ENCODE measurements at places on chromosomes 7 and 10.

DNA sequence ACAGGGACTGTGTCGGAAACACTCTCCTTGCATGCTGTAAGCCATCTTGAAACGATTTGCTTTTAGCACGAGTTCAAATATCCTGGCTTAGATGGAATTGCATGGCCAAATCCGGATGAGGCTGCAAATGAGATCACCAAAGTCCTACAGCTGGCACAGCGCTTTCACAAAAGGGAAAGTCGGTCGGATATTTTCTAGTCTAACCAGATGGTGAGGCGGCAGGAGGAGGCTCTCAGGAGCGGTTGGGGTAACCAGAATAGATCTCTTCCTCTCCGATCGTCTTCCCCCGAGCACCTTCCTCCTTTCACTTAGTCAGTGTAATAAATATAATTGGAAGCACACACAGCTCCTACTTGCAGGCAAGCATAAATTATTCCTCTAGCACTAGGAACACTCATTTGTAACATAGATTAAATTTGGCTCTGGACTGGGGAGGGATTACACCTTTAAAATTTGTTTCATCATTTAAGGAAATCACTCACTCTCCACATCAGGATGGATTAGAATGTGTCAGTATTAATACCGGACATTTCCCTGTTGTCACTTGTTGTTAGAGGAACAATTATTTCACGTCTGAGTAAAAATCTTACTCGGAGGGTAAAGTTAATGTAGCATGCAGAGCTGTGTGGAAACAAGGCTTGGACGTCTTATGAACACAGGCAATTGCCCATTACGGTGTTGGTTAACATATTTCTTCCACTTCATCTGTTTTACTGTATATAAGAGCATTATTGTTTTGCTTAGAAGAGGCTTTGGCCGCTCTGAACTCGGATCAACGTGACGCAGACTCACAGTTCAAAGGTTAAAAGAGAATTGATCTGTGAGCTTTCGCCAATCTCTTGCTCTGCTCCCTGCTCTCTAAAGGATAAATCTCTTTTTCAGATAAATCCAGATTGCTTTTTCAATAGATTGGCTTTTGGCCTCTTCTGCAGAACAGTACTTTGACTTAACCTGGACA is 857.9 kb downstream of the TYW1 start:
- no peak for DNase-seq

DNA sequence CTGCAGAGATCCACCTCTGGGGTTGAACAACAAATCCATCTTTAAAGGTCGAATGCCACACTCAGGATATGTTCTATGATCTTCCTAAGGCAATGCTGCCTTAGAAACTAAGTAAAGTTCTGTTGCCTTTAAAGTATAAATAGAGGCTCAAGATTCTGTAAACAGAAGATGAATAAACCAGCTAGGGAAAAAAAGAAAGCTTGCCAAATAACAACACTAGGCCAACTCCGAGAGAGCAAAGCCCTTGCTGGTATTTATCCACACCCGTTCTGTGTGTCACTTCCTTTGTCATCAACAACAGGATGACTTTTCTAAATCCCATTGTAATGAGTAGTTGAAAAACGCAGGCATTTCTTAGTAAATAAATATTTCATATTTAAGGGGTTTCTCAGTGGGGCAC is 330.0 kb upstream of the GLI3 start:
- DNase-seq: no peak

DNA sequence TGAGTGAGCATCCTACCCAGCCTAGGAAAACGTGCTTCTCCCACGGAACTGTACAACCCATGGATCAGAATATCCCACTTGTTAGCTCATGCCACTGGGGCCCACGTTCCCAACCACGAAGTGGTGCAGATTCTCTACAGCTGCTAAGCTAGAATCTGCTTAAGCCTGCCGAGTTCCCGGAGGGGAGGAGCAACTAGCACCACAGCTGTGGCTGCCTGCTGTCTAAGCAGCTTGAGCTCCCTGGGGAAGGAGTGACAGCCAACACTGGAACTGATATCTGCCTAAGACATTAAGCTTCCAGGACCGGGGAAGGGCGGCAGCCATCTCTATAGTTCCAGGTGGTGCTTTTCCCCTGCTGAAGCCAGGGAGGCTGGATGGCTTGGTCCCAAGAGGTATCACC is 334.7 kb upstream of the CHRM2 start:
- no peak for DNase-seq

- DNase-seq: no peak
Observed at GRCh38 chr7:6228361-6229229, 43.8 kb downstream of the CYTH3 start.

DNA sequence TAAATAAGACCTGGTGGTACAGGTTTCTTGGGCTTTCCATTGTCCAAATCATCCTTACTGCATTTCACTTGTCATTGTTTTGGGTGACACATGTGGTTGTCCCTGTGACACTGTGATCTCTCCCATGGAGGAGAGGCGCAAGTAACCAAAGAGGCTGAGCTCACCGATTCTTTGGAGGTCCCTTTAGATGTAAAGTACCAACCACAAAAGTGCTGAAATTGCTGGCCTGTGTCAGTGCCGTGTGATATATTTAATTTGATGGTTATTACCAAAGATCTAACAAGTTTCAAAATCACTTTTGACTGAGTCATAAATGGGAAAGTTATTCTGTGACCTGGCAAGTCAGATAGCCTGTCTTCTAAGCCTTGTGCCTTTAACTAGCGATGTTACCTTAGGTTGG is 19.4 kb downstream of the MCM10 start:
- DNase-seq: no peak

DNA sequence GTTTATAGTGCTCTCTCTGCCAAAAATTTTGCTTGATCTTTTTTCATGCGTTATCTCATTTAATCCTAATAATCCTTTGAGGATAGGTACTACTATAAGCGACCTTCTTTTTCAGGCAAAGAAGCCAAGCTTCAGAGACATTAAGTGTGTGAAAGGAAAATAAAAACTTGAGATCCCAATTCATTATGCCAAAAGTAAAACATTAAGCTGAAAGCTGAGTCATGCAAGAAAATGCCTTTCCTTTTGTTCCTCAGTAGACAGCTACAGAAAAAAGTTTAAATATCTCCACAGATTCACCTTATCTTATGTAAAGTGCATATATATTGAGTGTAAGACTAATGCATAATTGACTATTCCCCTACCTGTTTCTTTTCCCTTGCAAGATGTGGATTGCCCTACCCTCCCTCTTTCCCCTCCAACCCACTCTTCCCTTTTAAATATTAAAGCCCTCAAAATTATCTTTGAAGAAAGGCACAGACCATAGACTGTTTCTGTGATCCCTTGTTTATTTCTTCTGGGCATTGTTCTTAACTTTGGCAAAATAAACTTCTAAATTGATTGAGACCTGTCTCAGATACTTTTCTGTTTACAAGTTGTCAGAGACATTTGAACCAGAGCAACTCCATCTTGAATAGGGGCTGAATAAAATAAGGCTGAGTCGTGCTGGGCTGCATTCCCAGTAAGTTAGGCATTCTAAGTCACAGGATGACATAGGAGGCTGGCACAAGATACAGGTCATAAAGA is 1139.9 kb upstream of the LRRN3 start:
- DNase-seq: no peak

- DNase-seq: no peak
Observed at GRCh38 chr7:20964281-20964918, 177.7 kb upstream of the SP8 start.

DNA sequence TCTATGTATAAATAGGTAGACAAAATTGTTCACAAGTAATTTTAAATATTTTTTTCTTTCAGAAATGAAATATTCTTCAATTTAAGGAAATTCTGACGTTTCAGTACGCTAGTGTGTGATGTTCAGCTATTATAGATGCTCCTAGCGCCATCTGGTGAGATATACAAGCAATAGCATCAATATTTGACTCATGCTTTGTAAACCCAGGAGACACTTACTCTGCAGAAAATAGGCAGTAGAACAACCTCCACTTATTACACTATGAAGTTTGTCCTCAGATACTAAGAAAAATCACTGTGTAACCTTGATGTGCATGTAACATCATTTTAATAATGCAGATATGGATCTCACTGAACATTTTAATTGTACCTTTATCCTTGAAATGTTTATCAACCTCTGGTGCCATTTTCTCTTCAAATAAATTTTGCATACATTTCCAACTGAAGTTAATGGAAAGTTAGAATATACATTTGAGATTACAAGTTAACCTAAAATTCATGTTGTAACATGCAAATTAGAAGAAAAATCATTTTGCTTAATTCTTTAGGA is 151.5 kb upstream of the FAM3C start:
- no peak for DNase-seq

GRCh38 chr7:1434165-1434718 is 25.0 kb downstream of the MICALL2 start:
- no peak for DNase-seq

DNA sequence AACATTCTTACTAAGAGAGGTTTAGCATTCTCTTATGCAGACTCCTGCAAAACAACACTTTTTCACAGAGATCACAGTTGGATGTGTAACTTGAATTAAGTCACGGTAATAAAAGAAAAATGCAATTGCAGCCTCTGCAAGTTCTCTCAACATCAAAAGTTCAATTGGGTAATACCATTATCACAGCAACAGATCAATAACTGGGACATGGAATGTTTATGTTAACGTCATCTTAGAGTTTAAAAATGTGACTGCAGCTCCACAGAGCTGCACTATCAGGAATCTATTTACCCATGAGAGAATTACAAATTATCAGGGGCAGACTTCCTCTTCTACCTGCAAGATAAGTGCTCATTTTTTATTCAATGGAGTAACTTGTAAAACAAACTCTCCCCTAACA is 86.7 kb downstream of the VSTM4 start:
- DNase-seq: no peak

GRCh38 chr7:66693331-66693730 is 47.2 kb upstream of the RABGEF1 start:
- no peak for DNase-seq

DNA sequence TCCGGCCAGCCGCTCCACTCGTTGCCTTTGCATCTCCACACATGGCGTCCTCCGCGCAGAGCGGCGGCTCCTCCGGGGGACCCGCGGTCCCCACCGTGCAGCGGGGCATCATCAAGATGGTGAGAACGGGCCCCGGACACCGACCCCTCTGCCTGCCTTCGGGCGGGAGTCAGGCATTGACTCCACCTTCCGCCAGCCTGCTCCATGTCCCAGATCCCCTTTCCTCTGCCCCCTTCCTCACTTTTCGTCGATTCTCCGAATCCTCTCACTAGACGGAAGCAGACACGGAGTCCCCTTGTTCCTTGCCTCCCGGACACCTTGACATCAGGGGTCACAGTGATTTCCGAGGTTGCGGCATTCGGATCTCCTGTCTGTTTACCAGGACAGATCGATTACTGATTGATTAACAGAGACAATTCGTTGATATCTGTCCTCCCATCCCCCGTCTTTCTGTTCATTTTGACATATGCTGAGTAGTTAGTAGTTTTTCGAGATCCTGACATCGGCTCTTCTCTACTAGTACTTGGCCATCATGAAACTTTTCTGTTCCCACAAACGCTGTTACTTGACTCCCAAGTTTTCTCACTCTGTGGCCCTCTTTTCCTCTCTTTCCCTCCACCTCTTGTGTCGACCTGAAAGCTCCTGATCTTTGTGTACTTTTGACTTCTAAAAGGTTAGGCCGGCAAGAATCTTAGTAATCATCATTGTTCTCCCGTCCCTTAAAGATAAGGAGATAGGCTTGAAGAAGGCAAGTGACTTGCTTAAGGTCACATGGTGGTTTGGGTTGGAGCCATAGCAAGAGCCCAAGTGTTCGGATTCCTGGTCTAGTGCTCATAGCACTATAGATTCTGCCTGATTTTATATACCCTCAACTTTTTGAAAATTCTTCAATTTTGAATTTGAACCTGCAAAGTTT is 597 bp downstream of the SND1 start:
- no peak for DNase-seq

DNA sequence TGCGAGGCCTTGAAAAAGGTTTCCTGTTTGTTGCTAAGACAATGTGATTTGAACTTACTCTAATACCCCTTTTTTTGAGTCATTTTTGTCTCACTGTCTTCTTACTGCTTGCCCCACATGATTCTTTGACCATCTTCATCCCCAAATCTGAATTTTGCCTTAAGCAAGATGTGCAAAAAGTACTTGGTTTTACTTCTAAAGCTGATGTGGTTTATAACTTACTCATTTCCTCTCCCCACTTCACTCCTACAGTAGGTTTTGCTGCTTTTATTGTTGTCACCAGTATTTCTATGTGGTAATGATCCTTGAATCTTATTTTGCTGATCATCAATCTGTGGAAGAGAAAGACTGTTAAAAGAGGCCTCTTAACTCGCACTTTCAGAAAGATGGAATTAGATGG is 396.4 kb downstream of the SDK1 start:
- no peak for DNase-seq

- no peak for DNase-seq
Observed at GRCh38 chr7:63030061-63030460, 968.6 kb upstream of the ZNF722 start.
